ENCODE measurements at places on chromosomes 12 and 14. TPM values are rescaled to one million over a fixed set of nuclear protein-coding genes. Genes with fewer than 3 reads are reported as not detected.

DNA sequence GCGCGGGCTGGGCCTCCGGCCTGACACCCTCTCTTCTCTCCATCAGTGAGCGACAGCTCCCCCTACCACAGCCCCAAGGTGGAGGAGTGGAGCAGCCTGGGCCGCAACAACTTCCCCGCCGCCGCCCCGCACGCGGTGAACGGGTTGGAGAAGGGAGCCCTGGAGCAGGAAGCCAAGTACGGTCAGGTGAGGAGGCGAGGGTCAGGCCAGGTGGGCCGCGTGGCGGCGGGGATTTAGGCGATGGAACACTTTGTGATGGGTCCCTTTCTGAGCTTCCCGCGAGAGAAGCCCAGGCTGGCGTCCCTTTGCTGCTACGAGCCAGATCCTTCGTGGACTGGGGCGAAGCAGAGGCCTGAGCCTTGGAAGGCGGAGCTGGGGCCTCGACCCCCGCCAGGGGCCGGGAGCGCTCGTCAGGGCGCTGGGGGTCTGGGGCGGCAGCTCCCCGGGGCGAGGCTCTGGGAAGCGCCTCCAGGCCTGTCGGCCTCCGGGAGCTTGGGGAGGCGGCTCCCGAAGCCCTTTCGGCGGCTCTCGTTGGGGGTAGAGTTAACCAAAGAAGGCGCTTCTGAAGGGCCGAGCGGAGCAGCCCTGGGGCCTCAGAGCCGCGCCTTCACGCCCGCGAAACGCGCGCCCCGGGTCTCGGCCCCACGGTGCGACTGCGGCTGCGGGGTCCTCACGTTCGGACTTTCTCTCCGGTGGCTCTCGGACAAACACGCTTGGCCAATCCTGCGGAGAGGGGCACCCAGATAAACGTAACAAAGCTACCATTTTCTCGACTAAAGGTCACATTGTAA, 5.0 kb downstream of the PAX9 start:
- no peaks in the 10 kb centered on the region for H3K36me3 ChIP-seq
- H3K27ac ChIP-seq = peak overlapping the region; percentile 83
- peak overlapping the region; percentile 31 for H3K4me3 ChIP-seq
- peaks cover 71% of the 10 kb centered on the region for H3K27me3 ChIP-seq

GRCh38 chr12:5736016-5736415, 209.0 kb downstream of the ANO2 start:
- H3K4me1 ChIP-seq = no peaks in the 10 kb centered on the region
- no peaks in the 10 kb centered on the region for H3K36me3 ChIP-seq
- H3K27ac ChIP-seq = no peak overlapping the region
- H3K4me3 ChIP-seq = no peak overlapping the region
- no peaks in the 10 kb centered on the region for H3K27me3 ChIP-seq

GRCh38 chr14:47674543-47675465, 601 bp downstream of the MDGA2 start:
- peaks cover 28% of the 10 kb centered on the region for H3K27me3 ChIP-seq
- H3K36me3 ChIP-seq = no peaks in the 10 kb centered on the region
- peaks cover 3% of the 10 kb centered on the region for H3K4me1 ChIP-seq
- no peak overlapping the region for H3K4me3 ChIP-seq

DNA sequence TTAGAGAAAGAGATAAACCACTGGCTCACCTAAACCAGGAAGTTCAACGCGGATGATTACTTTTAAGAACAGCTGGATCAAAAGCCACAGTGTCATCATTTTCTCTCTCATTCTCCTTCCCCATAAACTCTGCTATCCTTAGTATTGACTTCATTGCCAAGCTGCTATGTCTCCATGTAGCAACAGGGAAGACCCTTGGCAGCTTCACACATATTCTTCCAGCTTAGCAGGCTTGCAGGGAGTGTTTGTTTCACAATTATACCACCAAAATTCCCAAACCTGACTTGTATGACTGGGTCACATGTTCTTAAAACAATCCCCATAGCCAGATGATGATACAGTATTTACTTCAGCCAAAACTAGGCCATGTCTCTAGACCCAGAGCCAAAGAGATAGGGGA, 235.5 kb downstream of the PAWR start:
- H3K36me3 ChIP-seq = no peaks in the 10 kb centered on the region
- H3K4me3 ChIP-seq = no peak overlapping the region
- no peaks in the 10 kb centered on the region for H3K27me3 ChIP-seq
- H3K27ac ChIP-seq = no peak overlapping the region

- DNase-seq = no peak
- H3K4me1 ChIP-seq = peaks cover 33% of the 10 kb centered on the region
- H3K4me3 ChIP-seq = no peak overlapping the region
Measured at GRCh38 chr14:68678471-68678870, 114.4 kb downstream of the ZFP36L1 start.

DNA sequence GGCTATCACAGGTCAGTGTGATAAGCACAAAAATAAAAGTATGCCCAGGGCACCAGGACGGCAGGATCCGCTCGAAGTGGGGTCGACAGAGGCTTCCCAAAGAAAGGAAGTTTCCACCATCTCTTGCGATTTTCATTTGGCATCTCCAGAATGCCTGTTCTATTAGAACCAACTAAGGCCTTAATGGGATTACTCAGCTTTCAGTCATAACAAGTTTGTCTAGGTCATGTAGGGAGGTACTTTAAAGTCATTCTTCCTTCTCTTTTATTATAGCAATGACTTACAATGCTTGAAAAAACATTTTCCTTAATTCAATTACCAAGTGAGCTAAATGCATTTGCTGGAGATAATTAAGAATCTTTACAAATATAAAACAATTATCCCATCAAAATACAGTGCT, 83.6 kb upstream of the DIO3 start:
- no peaks in the 10 kb centered on the region for H3K4me1 ChIP-seq
- peaks cover 2% of the 10 kb centered on the region for H3K27me3 ChIP-seq
- DNase-seq = no peak
- H3K4me3 ChIP-seq = no peak overlapping the region

RD3L gene
- total RNA-seq = not detected

DNA sequence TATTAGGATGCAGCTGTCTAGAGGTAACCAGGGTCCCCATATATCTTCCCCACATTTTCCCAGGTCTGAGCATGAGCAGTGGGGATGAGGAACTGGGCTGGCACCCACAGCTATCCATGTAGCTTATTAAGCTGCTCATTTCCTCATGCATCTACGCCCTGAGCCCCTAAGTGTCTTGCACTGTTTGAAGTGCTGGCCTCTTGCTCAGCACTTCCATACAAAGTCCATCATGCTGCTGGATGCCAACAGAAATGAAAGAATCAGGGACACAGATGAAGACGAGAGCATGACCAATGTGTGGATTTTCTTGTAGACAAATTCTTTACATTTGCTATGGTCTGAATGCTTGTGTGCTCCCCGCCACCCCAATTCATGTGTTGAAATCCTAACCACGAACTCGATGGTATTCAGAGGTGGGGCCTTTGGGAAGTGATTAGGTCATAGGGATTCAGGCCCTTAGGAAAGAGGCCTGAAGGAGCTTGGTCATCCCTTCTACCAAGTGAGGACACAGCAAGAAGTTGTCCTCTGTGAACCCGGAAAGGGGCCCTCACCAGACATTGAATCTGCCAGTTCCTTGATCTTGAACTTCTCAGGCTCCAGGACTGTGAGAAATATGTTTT, 54.5 kb downstream of the C12orf75 start:
- no peaks in the 10 kb centered on the region for H3K4me1 ChIP-seq
- H3K36me3 ChIP-seq = no peaks in the 10 kb centered on the region
- DNase-seq = no peak
- no peak overlapping the region for H3K4me3 ChIP-seq
- H3K27me3 ChIP-seq = no peaks in the 10 kb centered on the region
- no peak overlapping the region for H3K27ac ChIP-seq

GRCh38 chr14:84234281-84234680, 1295.7 kb upstream of the FLRT2 start:
- H3K27me3 ChIP-seq = no peaks in the 10 kb centered on the region
- no peak overlapping the region for H3K27ac ChIP-seq
- no peak for DNase-seq
- no peak overlapping the region for H3K4me3 ChIP-seq
- no peaks in the 10 kb centered on the region for H3K36me3 ChIP-seq
- H3K4me1 ChIP-seq = no peaks in the 10 kb centered on the region

C1S gene
- total RNA-seq = 74.2 TPM

- peaks cover 25% of the 10 kb centered on the region for H3K36me3 ChIP-seq
- H3K27ac ChIP-seq = peak overlapping the region; percentile 96
- DNase-seq = no peak
- H3K27me3 ChIP-seq = no peaks in the 10 kb centered on the region
- H3K4me3 ChIP-seq = peak overlapping the region; percentile 97
- H3K4me1 ChIP-seq = peaks cover 12% of the 10 kb centered on the region
Measured at GRCh38 chr14:39175445-39176262, 600 bp downstream of the PNN start.

DNA sequence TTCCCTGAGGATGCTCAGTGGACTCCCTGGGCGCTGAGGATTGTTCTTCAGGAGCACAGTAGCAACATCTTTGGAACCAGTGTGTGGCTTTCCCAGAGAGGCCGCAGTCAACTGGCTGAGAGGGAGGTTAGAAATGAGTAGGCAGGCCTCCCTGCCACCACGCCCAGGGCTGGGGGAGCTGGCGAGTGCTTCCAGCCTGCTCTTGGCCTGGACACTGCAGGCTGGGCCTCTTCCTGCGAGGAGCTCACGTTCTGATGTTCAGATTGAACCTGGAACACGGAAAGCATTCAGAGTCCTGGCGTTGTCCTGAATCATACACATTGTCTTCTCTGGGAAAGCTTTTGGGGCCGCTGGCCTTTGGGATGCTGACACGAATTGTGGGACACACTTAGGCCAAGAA, 15.6 kb downstream of the TSPAN9 start:
- H3K4me1 ChIP-seq = peaks cover 7% of the 10 kb centered on the region
- DNase-seq = no peak
- no peak overlapping the region for H3K4me3 ChIP-seq
- no peak overlapping the region for H3K27ac ChIP-seq
- H3K36me3 ChIP-seq = no peaks in the 10 kb centered on the region

- no peak for DNase-seq
- H3K27ac ChIP-seq = no peak overlapping the region
- H3K4me1 ChIP-seq = peaks cover 58% of the 10 kb centered on the region
- no peaks in the 10 kb centered on the region for H3K36me3 ChIP-seq
- no peaks in the 10 kb centered on the region for H3K27me3 ChIP-seq
Measured at GRCh38 chr12:47773858-47774580, 981 bp downstream of the SLC48A1 start.

NUDT14 gene
- total RNA-seq = 18.1 TPM

GRCh38 chr12:64890873-64891468, 66.5 kb downstream of the TBC1D30 start:
- no peaks in the 10 kb centered on the region for H3K36me3 ChIP-seq
- H3K27me3 ChIP-seq = peaks cover 5% of the 10 kb centered on the region
- H3K4me3 ChIP-seq = no peak overlapping the region
- peak; percentile 9 for DNase-seq

- DNase-seq = no peak
- no peaks in the 10 kb centered on the region for H3K27me3 ChIP-seq
- no peaks in the 10 kb centered on the region for H3K4me1 ChIP-seq
Measured at GRCh38 chr12:126228936-126229335, 1163.7 kb downstream of the AACS start.

- no peaks in the 10 kb centered on the region for H3K27me3 ChIP-seq
- H3K27ac ChIP-seq = no peak overlapping the region
- no peaks in the 10 kb centered on the region for H3K4me1 ChIP-seq
- no peak for DNase-seq
- no peak overlapping the region for H3K4me3 ChIP-seq
Measured at GRCh38 chr12:55789171-55789570, 28.4 kb downstream of the SARNP start.

GRCh38 chr14:77459072-77459723, 1.3 kb downstream of the AHSA1 start:
- H3K4me3 ChIP-seq = peak overlapping the region; percentile 87
- peaks cover 11% of the 10 kb centered on the region for H3K4me1 ChIP-seq
- peak overlapping the region; percentile 98 for H3K27ac ChIP-seq
- peak; percentile 43 for DNase-seq
- no peaks in the 10 kb centered on the region for H3K27me3 ChIP-seq
- H3K36me3 ChIP-seq = peaks cover 42% of the 10 kb centered on the region

Measured in thymus (tissue), 14 donors.